Mesenteric fat pad (tissue), 1 donor: ENCODE measurements at places on chromosomes 11 and 22.

GRCh38 chr11:130340671-130341319, 26.1 kb upstream of the ZBTB44 start:
- no peak for DNase-seq

GRCh38 chr11:85086504-85087284, 540.5 kb downstream of the DLG2 start:
- no peak for DNase-seq

DNA sequence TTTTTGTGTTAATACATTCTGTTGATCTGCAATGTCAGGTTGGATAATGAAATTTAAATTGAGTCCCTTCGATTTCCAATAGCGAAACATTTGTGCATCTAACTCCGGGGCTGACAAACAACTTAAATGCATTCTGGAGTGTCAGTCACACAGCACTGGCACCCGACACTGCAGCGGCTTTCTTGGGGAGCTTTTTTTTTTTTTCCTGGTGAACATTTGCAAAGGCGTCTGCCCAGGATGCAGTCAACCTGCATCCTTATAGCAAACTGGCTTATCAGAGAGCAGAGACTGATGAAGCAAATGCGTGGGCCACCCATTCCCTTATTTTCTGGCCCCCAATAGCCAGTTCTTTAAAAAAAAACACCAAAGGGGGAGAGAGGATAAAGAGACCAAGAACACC, 1167.7 kb downstream of the LRRC4C start:
- no peak for DNase-seq

GRCh38 chr11:79939111-79939510, 498.3 kb upstream of the TENM4 start:
- DNase-seq, result no peak

- no peak for DNase-seq
Measured at GRCh38 chr11:122331079-122331478, 215.1 kb upstream of the BLID start.

- DNase-seq, result no peak
Measured at GRCh38 chr11:18927550-18928322, 11.5 kb downstream of the MRGPRX1 start.

- peak; percentile 87 for DNase-seq
Measured at GRCh38 chr11:8068605-8069221, 12.3 kb upstream of the TUB start.

GRCh38 chr11:64225608-64226506, at the start of the genes NUDT22 and TRPT1:
Gene NUDT22, plus strand, starts transcription at chr11:64226274. Its CDS starts 379 bp downstream, at chr11:64226653.
Gene TRPT1, minus strand, starts transcription at chr11:64226186. Its CDS starts 326 bp downstream, at chr11:64225860.
- peak; percentile 98 for DNase-seq

DNA sequence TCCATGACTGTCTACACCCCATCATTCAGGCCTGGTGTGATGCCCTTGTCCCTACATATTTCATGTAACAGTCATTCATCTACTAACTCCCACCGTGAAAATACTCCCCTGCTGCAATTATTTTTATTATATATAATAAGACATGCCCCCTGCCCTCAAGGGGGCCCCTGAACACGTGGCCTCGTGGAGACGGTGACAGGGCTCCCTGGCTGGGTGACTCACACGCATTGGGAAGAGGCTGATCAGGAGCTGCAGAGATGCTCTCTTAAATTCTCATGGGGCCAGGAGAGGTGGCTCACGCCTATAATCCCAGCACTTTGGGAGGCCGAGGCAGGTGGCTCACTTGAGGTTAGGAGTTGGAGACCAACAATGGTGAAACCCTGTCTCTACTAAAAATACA, 88.6 kb downstream of the ST3GAL4 start:
- DNase-seq, result no peak

DNA sequence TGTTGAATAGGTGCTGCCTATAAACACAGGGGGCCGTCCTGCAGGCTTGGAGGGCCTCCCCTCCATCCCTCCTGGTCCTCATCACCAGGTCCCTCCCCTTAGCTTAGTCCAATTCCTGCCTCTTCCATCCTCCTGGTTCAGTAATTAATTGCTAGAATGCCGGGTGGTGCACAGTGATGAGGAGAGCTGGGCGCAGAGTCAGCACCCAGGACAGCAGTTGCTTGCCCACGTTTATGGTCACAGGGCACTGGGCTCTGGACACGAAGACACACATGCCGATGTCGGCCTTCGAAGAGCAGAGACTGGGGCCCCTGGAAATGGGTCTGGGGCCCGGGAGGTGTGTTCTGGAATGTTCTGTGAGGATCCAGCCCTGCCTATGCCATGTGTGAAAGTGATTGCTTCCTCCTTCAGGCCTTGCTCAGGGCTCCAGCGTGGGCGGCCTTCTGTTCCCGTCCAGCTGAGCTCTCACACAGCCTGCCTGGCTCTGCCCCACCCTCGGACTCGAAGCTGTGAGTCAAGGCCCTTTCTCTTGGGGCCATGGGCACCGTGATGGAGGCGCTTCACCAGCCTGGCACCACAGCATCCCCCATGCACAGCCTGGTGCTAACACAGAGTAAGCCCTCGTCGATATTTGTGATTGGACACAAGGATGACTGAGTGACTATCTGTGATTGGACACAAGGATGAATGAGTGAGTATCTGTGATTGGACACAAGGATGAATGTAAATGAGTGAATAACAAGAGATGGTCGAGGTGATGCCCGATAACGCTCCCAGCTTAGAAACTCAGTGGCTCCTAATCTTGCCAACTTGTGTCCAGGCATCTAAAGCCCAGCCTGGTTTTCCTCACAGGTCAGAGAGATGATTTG, 884.7 kb downstream of the BRD1 start:
- peak; percentile 76 for DNase-seq

DNA sequence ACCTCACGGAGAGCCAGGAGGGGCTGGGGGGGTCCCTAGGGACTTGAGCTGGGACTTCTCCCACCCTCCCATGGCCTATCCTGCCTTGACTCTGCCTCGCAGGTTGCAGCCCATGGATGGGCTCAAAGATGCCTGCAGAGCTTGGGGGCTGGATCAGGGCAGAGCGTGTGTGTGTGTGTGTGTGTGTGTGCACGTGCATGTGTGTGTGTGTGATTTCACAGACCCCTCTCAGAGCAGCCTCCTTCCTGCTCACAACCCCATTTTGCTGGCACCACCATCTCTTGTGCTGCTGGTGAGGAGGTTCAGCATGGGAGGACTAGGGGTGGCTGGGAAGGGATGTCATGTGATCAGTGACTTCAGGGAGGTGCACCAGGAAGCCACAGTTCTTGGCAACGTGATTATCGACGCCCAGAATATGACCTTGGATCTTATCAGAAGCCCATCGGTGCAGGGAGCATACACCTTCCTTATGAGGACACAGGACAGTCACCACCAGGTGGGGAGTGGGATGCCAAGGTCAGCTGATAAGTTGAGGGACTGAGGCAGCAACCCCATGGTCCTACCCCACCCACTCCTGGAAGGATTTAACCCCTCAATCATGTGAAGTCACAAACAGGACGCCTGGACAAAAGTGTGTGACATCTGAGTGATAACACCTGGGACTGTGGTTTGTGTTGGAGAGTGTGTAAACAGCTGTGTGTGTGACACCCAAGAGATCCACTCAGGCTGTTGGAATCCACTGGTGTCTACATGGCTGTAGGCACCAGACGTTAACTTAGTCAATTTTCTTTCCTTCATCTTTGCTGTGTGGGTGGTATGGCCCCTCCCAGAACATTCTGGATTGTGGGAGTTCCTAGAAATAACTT, 1.8 kb upstream of the NAALADL1 start:
- DNase-seq, result no peak

DNA sequence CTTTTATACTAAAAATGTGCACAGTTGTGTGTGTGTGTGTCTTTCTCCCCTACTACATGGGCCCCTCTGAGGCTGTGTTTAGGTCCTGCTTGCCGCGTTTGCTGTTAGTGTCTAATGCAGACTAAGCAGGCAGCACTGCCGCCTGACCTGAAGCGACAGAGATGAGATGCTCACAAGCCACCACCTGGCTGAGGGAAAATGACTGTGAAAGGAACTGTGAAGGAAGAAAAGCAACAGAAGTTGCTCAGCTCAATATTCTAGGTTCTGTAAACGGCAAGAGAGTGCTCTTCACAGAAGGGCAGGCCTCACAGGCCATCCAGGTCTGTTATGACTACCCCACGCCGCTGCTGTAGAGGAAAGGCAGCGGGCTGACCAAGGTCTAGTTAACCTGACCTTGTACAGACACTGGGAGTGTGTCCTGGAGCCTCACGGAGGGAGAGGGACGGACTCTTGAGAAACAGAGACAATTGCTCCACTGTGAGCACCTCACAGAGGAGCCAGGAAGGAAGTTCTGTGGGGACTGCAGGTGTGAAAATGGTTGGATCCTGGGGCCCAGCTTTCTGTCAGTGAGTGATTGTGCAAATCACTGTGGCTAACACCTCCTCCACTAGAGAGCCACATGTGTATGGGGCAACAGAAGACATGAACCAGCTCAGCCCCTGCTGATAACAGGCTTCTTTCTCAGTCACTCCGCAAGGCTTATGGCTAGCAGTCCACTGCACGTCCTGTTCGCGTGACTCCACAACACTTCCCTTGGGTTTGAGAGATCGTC, 31.3 kb upstream of the YPEL1 start:
- DNase-seq, result no peak

DNA sequence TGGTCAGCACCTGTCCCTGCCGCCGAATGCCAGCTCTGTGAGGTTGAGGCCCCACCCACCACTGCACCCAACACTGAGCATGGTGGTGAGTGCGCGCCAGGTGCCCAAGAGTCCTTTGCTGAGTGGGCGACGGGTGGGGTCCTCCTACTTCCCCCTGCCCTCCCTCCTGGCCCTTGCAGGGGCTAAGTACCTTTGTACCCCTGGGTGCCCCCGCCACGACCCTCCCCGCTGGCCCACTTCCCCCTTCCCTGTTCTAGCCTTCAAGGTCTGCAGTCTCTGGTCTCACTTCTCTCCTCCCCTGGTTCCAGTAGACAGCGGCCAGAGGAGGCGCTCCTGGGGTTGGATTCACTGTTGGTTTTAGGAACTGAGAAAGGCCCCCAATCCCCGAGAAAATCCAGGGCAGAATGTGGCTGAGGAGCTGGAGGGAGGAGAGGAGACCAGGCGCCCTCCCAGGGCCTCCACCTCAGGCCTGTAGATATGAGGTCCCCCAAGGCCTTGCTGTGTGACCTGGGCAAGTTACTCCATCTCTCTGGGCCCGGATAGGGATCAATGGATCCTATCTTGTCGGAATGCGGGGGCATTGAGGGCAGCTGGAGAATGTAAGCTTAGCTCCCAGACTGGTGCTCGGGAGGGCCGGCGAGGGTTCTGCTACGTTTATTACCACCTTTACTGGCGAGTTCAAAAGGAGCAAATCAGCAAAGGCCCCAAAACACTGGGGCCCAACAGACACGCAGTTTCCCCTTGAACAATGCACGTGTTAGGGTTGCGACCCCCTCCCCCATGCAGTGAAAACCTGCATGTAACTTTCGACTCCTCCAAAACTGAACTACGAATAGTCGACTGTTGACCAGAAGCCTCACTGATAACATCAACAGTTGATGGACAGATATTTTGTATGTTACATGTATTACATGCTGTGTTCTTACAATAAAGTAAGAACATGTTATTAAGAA, 31.9 kb upstream of the SMIM38 start:
- DNase-seq, result no peak

- no peak for DNase-seq
Measured at GRCh38 chr22:39710380-39711150, 140.0 kb downstream of the CACNA1I start.

DNA sequence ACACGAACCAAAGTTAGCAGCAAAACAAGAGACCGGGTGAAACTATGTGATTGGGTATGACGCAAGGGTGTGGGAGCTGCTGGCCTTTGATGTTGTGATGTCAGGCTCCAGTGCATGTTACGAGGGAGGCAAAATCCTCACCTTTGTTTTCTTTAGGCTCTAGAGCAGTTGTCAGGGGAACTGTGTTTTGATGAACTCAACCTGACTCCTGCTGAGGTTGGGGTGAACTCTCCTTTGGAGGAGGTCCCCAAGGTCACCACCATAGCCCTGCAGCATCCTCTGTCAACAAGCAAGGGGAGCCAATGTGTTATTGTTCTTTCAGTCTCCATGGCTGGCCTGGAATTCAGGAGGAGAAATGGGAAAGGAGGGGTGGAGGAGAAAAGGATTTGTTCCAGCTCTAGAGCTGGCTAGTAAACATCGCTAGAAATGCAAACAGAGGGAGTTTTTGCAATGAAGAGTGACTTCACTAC, 33.8 kb downstream of the RASSF10 start:
- DNase-seq, result no peak

GRCh38 chr11:19920982-19921381, 208.3 kb downstream of the NAV2 start:
- no peak for DNase-seq

GRCh38 chr11:31001427-31001826, 368.1 kb downstream of the DCDC1 start:
- no peak for DNase-seq

DNA sequence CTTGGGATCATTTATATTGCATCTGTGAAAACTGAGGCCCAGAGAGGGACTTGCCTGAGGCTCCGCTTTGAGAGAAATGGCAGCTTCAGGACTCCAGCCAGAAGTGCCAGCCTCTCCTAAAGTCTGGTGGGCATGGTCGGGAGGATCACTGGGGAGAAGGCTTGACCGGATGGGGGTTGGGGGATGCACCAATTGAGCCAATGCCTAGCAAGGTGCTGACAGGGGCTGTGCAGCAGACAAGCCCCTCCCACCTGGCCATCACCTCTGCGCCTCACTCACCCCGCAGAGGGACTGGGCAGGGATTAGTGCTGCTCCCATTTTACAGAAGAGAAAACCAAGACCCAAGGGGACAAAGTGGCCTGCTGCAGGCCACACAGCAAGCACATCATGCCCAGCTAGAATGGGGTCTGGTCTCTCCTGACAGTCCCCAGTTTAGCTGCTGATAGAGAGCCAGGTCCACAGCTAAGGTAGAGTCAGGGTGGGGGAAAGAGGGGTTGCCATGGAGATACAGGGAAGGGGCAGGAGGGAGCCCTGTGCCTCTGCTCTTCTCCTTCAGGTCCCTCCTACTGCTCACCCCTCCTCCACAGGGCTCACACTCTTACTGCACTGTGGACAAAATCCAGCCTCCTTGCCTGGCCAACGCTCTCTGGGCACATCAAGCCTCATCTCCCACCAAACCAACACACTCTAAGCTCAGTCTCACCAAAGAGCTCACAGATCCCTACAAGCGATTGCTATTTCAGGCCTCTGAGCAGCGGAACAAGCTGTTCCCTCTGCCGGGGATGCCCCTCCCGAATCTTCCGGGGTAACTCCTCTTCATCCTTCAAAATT, 29.5 kb downstream of the TEF start:
- DNase-seq, result no peak

- no peak for DNase-seq
Measured at GRCh38 chr11:123212406-123212805, 17.4 kb upstream of the CLMP start.

DNA sequence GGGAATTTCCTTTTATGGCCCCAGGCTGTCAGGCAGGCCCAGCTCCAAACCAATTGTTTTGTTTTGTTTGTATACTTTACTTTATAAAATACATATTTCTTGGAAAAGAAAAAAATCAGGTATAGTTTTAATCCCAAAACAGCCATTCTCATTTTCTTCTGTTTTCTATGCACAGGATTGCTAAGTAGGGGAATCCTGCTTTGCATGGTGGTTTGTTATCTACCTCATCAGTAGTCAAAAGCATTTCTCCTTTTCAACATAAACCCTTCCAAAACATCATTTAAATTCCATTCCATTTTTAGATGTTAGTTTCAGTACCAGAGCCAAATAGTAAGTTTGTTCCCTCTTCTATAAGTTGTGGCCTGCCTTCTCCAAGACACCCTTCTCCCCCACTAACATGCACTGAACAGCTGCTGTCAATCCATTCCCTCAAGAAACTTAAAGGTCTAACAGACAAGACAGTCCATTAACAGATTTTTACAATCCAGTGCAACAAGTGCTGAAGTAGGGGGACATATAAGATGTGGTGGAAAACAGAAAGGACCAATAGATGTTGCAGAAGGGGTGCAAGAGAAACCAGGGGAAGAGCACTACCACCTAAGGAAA, 3.7 kb downstream of the ILK start:
- DNase-seq, result no peak
